T-helper 1 cell treated with Interleukin-12 subunit alpha and Interleukin-12 subunit beta and Interleukin-4 antibody, amounts not matched to agents 30 ng/mL and 1 ng/mL, for 36 hours (primary cell): ENCODE measurements at places on chromosomes 11 and 22. TPM values are rescaled to one million over a fixed set of nuclear protein-coding genes. Genes with fewer than 3 reads are reported as not detected.

Gene SLC25A45
- total RNA-seq = 26.0 and 26.8 TPM in 2 replicates

Gene WNT11
- total RNA-seq = 0.71 and 2.7 TPM in 2 replicates

Gene C11orf97
- total RNA-seq = not detected in 2 replicates

Gene KCNK4
- 0.76 TPM in 1 of 2 replicates, not detected in the other for total RNA-seq

Gene ENTHD1
- 0.15 and 0.41 TPM in 2 replicates for total RNA-seq

Gene E2F8
- total RNA-seq = 22.8 and 24.9 TPM in 2 replicates

Gene ADAMTS15
- 0.07 TPM in 1 of 2 replicates, not detected in the other for total RNA-seq

Gene BLID
- total RNA-seq = not detected in 2 replicates

Gene CALCB
- 1.7 and 1.8 TPM in 2 replicates for total RNA-seq

Gene OR5B17
- total RNA-seq = not detected in 2 replicates

Gene RASGRP2
- 189 and 192 TPM in 2 replicates for total RNA-seq

Gene SORL1
- total RNA-seq = 117 and 125 TPM in 2 replicates

Gene PPP2R1B
- total RNA-seq = 49.3 and 60.7 TPM in 2 replicates
